Cortex of kidney (tissue), 1 donor: ENCODE measurements at places on chromosomes 12 and 14.

GRCh38 chr12:101078536-101079285, 131.3 kb downstream of the SLC5A8 start:
- no peak for DNase-seq

DNA sequence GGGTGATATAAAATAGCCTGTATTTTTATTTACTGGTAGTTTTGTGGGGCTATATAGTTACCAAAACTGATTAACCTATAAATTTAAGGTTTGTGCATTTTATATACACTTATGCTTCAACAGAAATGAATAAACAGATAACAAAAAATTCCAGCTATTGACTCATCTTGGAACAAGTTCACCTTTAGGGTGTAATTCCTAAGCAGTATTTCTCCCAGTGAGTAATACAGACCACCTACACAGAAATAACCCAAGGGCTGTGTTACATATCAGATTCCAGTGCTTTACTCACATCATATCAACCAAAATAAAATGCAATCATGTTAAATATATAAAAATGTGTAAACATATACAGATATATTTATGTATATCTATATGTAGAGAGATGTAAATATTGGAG, 345.6 kb downstream of the ADAMTS20 start:
- no peak for DNase-seq

DNA sequence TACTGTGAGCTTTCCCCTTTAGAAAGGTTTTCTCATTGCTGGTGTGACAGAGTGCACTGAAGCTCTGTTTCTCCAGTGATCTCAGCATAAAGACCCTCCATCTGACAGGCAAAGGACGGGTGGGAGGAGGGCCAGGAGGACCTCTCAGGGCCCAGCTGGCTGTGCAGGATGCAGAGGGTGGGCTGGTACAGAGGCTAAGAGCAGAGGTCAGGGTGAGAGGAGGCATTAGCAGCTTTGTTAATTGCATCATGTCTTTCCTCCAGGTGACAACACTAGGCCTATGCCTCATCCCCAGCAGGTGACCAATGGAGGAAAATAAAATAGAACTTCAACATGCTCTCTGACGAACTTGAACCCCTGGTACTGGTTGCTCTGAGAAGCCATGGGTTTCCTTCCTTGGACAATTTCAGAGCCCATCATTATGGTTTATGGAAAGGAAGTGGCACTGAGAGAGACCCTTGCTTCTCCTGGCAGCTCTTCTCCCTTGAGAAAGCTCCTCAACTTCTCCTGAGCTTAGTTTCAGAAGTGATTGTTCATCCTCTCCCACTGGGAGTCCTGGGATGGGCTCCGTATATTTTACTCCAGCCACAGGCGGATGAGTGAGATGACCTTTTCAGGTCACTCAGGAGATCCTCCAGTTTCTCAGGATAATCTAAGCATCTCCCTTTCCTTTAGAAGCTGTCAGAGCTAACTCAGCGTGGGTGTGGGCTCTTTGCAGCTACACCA, 45.8 kb upstream of the ATP23 start:
- DNase-seq = no peak

DNA sequence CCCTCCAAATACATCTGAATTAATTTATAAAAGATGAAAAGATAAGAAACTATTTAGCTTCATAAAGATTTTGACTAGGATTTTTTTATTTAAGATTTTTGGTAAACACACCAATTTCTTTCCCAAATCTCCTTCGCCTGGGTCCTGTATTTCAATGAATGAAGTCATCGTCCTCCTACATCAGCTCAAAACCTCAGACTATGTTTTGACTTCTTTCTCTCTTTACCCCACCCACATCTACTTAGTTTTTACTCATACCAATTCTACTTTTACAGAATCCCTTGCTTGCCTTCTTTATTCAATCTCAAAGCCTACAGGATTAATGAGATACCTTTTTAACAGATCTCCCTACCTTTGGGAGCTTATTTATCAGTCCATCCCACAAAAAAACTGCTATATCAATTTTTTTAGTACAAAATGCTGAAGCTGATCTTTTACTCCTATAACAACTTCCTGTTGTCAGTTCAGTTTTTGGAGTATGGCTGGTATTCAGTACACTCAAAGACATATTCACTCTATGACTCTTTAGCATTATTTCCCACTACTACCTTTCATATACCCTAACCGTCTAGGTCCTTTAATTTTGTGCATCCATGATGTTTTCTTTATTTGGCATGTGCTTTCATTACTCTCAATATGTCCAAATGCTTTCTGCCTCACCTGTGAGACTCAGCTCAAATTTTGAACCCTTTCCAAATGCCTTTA, 18.7 kb upstream of the CCDC91 start:
- DNase-seq = no peak

GRCh38 chr12:89884952-89885351, 176.3 kb upstream of the ATP2B1 start:
- no peak for DNase-seq

DNA sequence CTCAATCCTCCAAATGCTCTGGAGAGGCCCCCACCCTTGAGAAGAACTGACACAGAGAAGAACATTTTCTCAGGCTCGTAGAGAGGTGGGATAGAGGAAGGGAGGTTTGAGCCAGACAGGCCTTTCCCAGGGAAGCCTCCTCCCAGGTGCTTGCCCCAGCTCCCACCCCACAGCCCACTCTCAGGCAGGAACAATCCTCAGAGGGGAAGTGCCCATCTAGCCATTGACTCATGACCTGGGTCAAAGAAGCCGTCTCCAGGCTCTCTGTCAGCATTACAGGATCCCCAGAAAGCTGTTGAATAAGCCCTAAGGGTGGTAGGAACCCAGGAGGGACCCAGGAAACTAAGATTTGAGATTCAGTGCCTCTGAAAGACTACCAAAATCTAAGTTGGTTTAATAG, 3.8 kb downstream of the AQP6 start:
- no peak for DNase-seq

DNA sequence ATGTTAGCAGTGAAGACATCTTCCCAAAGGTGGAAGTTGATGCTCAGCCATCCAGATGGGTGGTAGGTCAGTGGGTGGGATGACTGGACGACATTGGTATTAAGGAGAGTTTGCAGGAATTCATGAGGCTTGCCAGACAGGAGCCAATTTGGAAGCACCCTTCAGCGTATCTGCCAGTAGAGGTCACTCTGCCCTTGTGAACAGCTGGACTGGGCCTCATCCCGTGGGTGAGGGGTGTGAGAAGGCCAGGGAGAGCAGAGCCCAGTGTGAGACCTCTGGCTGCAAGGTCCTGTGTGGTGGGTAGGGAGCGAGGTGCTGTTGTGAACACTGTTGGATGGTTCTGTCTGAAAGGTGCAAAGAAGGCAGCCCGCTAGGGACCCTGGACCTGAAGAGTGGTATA, 37.7 kb downstream of the SLC5A8 start:
- no peak for DNase-seq

- DNase-seq = no peak
Observed at GRCh38 chr14:39988939-39989338, 556.7 kb upstream of the FBXO33 start.

- no peak for DNase-seq
Observed at GRCh38 chr12:98594050-98594835, 757 bp downstream of the SLC25A3 start.

- no peak for DNase-seq
Observed at GRCh38 chr14:38187528-38187927, 20.2 kb upstream of the SSTR1 start.

DNA sequence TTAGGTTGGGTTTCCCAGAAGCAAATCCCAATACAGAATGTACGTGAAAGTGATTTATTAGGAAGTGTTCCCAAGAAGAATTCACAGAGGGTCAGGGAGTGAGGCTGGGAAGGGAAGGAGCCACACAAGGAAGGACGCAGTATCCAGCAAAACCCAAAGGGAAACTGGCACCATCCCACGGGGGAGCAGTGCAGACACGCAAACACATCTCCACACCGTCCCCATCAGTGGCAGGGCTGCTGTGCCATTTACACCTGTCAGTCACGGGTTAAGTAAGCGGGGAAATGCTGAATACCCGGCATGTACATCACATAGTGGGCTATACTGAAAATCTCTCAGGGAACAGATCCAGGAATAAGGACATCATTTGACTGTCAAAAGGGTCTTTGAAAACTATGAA, 93.9 kb downstream of the SLC38A1 start:
- DNase-seq = no peak

- no peak for DNase-seq
Observed at GRCh38 chr14:93316716-93317115, 16.1 kb downstream of the BTBD7 start.

DNA sequence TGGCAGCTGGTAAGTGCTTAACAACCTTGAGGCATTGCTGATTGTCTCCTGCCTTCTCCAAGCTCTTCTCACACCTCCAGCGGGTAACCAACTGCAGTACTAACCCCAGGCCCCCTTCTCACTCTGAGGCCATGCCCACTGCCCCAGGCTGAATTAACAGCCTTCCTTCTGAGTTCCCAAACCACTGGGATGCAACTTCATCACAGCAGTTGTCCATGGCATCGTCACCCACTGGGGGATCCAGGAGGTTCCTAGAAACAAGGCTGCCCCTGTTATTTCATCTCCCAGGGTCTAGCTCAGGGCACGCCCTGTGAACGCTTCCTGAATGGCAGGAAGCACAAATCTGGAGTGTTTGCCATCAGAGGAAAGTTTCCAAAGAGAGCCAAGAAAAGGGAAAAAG, 58.0 kb downstream of the SYNE3 start:
- no peak for DNase-seq

- DNase-seq = no peak
Observed at GRCh38 chr12:128814411-128815261, 9.1 kb downstream of the SLC15A4 start.

- no peak for DNase-seq
Observed at GRCh38 chr12:111443586-111443985, 37.9 kb downstream of the SH2B3 start.

DNA sequence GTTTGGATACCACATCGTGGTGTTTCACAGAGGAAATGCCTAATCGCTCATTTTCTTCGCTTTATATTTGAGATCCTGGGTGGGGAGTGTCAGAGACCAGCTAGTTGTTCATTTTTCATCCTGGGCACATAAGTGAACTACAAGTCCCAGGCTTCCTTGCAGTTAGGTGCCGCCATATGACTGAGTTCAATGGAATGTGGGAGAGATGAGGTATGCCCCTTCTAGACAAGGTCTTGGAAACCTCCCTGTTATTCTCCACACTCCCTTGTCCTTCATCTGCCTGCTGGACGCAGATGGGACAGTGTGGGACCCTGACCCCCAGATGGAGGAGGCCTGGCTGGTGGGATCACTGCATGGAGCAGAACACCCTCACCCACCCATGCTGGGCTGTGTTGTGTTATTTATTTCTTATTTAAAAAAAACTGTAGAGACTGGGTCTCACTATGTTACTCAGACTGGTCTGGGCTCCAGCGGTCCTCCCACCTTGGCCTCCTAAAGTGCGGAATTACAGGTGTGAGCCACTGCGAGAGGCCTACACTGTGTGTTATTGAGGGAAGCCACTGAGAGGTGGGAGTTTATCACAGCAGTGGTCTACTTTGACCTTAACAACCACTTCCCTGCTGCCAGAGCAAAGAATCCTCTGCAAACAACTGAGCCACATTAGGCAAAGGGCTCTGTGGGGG, 42.9 kb upstream of the VRK1 start:
- no peak for DNase-seq
